Activated T-helper 1 cell treated with anti-CD3 and anti-CD28 coated beads, Interleukin-12 subunit alpha, Interleukin-12 subunit beta, Interleukin-2, Interleukin-4 antibody, amounts not matched to agents 30 ng/mL and 10 ng/mL and 1 ng/mL, durations not matched to agents 14 hours and 24 hours and 36 hours (primary cell): ENCODE measurements at places on chromosomes 1 and 21.

DNA sequence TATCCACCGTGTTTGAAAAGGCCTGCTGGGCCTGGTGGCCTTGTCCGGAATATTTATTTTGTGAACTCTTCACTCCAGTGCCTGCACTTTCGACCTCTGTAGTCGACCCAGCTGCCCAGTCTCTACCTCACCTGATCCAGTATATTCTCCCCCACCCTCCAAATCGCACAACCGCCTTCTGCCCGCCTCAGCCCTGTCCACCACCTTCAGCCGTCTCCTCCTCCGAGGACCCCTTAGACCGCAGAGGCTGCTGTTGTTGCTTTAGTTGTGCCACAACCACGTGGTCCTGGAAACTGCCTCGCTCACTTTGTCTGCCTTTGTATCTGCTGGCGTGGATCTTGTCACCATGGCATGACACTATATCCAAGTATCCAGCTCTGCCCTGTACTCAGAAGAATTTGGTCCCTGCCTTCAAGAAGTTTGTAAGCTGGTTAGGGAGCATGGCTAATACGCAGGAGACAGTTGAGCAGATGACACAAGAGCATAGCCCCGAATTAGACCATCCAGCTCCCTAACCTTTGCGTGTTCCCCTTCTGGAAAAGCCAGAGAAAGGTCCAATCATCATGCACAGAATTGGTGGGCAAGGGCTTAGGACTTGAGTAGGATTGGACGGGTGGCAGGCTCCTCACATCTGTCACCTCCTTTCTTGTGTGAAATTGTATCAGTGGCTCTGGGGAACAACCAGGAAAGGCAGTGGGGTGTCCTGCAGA lies 1.5 kb downstream of the PHGDH start:
- DNase-seq = no peak

DNA sequence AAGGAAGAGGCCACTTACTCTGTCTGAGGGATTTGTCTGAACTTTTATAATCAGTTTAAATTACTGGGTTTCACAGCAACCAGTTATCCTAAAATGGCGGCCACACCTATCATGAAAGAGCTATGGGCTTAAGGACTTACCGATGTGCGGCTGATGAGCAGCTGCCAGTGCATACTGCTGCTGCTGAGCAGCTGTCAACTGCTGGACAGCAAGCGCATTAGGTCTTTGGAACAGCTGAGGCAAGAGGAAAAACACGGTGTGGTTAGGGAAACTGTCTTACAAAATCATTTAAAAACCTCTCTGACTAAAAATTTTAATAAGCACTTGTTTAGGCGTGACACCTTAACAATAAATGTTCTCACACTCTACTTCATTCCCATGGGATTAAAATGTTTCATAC lies 72.6 kb upstream of the SDC3 start:
- no peak for DNase-seq

DNA sequence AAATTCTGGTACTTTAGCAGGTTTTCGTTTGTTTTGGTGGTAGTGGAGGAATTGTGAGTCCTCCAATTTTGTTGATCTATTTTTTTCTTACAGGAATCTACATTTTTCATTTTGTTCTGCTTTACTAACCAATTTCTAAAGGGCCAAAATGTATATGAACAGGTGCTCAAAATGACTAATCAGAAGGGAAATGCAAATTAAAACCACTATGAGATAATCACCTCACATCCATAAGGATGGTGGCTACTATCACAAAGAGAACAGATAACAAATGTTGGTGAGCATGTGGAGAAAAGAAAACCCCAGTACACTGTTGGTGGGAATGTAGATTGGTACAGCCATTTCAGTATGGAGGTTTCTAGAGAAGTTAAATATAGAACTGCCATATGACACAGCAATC lies 134.2 kb downstream of the LMO4 start:
- no peak for DNase-seq

GRCh38 chr1:66152034-66152433 lies 359.3 kb downstream of the PDE4B start:
- no peak for DNase-seq

DNA sequence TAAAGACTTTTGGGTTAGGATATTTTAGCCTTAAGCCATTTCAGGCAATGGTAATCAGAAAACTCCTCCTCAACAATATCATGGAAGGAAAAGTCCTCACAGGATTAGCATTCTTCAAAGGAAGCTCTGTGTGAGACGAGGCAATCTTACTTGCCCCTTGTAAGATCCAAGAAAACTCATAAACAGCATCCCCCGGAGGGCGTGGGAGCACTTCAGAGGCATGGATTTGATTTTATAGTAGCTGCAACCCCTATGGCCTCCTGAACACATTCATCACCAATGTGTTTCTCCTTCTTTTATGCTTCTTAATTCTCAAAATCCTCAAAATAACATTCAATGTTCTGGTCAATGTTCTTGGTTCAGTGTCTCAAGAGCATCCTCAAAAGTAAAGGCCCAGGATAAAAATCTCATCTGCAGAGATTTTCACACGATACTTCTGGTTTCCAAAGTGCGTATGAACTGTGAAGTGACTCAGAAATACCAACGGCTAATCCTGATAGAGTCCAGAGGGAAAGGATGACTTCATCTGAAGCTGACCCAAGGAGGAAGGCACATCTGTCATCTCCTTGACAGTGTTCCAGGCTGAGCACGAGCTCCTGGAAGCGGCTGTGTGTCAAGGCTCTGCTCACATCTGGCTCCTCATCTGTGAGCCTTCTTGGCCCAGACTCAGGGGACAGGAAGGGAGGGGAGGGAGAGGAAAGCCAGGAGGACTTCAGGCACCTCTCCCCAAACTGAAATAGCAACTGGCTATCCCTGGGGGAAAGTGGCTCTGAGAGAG lies 49.3 kb upstream of the PSEN2 start:
- no peak for DNase-seq

DNA sequence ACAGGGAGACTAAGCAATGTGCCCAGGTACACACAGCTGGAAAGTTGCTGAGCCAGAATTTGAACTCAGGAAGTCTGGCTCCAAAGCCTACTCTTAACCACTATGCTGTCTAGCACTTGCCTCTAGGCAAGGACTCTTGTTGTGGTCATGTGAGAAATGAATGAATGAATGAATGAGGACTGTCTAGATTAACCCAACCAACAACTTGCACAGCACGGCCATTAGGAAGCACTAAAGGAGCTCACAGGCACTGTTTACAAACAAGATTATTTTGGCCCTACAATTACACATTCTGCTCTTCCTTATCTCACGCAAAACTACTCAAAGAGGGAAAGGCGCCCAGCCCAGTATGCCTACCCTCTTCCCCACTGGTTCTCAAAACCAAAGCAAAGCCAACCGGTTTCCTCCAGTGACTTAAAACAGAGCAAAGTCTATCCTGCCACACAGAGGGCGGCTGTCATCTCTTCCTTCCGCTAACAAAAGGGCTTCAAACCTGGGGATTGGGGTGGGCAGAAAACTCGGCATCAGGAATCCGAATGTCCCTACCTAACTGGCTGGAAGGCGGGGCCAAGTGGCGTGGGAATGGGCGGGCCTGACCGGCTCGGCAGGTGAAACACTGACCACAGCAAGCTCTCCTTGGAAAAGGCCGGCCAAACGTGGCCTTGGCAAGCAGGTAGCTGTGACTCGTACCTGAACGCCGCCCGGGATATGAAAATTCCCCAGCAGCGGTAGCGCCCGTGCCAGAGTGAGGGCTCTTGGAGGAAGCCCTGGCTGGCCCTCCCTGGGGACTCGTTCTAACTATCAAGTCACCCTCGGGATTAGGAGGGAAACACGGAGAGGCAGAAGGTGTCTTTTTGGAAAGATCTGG lies 948 bp downstream of the STK40 start:
- DNase-seq = peak; percentile 27

DNA sequence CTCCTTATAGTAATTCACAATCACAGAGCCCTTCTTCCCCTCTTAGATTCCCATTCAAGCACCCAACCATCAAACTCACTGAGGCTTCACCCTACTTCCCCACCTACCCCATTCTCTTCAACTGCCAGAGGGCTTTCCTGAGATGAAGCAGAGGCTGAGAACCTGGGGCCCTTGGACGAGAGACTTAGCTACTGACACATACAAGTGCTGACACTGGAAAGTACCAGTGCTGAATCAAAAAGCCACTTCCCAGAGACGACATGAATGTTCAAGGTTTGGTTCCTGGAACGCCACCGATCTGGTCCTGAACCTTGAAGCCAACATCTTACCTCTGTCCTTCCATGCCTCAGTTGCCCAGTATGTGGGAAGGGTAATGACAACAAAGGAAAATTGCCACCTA lies 16.6 kb upstream of the RAP1A start:
- DNase-seq = peak; percentile 44

DNA sequence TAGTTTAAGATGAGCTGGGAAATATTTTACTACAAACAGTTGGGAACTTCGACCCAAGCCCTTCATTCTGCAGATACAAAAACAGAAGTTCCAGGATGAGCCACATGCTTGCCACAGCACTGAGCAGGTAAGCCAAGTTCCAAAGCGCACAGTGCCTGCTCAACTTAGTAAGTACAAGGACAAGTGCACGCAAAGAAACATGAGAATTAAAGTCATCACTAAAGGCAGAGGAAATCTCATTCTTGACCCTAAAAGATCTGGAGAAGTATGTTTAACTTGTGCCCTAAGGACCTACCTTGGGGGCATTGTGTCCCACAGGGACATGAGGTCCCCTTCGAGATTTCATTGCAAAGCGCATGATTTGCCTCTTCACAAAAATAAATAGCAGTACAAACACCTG lies 1.2 kb upstream of the UBAP2L start:
- no peak for DNase-seq

DNA sequence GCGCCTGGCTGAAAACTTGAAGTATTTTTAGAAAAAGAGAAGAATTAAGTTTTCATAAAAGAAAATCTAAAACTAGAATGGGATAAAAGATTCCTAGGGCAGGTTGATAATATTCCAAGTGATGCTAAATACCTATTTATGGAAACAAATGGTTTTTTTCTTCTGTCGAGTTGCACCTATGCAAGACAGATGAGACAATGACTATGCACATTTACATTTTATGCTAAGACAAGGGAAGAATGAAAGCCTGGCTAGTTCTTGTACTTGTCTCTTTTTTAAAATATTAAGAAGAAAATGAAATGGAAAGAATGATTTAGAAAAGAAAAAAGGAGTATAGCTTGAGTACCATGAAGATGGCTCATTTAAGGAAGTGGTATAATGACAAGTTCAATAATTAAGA lies 24.4 kb upstream of the USP24 start:
- DNase-seq = no peak

GRCh38 chr1:169733924-169734323 lies at the start of gene SELE:
TSS of gene SELE (minus strand) at chr1:169734079. CDS start at chr1:169733612, 467 bp downstream.
- no peak for DNase-seq

GRCh38 chr1:30194741-30195423 lies 528.5 kb downstream of the MATN1 start:
- no peak for DNase-seq

GRCh38 chr21:42195378-42196031 lies 23.4 kb upstream of the ABCG1 start:
- DNase-seq = no peak

GRCh38 chr1:37995751-37996345 lies 6.0 kb upstream of the SF3A3 start:
- no peak for DNase-seq
